NCI-H1105 treated with DMSO at 0.1 percent for 48 hours (cell line): ENCODE measurements at places on chromosomes 1 and 21.

- no peak for DNase-seq
Measured at GRCh38 chr1:54153535-54154439, 987 bp upstream of the CDCP2 start.

DNA sequence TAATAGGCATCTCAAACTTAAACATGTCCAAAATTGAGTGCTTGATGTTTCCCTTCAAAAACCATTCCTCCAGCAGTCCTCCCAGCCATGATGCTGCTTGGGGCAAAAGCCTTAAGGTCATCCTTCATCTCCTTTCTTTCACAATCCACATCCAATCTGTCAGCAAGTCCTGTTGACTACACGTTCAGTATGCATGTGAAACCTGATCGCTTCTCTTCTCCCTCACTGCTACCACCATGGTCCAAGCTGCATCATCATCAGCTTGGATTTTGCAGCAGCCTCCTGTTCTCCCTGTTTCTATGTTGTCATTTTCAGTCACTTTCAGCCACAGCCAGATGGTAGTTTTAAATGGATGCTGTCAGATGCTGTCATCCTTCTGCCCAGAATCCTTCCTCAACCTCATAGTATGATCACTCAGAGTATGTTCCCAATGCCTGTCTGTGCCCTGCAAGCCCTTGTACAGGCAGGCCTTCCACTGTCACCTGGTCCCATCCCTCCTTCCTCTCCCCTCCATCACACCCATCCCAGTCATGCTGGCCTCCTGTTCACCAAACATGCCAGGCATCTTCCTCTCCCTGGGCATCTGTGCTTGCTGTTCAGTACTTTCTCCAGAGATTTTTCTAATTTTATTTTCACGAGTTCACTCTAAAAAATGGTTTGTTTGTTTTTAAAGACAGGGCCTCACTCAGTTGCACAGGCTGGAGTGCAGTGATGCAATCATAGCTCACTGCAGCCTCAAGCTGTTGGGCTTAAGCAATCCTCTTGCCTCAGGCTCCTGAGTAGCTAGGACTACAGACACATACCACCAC, 66.0 kb downstream of the SYDE2 start:
- no peak for DNase-seq

DNA sequence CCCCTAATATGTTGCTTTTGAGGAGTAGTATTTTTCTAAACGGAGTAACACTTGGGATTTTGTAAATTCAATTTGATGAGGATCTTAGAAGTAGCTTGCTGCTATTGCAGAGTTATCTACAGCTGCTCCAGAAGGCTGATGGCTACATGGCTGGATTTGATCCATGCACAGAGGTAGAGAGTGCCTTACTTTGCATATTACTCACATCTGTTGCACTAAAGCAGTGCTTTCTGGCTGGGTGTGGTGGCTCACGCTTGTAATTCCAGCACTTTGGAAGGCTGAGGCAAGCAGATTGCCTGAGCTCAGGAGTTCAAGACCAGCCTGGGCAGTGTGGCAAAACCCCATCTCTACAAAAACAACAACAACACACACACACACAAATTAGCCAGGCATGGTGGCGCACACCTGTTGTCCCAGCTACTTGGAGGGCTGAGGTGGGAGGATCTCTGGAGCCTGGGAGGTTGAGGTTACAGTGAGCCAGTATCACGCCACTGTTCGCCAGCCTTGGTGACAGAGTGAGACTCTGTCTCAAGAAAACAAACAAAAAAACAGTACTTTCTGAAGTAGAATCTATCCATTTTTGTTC, 24.6 kb downstream of the RALGPS2 start:
- DNase-seq: no peak

DNA sequence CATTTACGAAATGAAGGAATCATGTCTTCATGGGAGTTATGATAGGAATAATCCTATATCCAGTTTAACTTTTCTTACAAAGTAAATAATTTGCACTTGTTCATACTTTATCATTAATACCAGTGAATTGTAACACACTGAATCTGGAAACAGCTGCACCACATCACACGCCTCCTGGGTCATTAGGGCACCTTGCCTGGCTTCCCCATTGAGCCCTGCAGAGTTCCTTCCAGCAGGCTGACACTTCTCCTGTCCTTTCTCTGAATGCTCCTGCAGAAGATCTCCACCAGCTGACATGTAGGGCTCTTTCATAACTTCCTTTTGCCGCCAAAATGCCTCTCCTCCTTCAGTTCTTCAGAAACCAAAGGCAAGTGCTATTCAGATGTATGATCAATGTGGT, 201.1 kb downstream of the DAB1 start:
- DNase-seq: no peak

DNA sequence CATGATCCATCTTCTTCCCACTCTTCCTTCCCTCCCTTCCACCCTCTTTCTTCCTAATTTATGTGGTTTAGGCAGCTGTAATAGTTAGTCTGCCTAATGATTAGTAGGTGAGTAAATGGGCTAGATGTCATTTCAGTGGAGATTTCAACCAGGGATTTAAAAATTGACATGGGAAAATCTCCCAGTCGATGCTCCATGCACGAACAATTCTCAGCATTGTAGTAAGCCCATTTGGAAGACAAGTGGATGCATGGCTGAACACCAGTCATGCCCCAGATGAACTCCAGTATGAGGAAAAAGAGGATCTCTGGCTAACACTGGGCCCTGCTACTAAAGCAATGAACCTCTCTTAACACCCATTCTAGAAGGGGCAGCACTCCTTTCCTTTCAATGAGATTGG, 25.3 kb downstream of the CHI3L2 start:
- DNase-seq: no peak

DNA sequence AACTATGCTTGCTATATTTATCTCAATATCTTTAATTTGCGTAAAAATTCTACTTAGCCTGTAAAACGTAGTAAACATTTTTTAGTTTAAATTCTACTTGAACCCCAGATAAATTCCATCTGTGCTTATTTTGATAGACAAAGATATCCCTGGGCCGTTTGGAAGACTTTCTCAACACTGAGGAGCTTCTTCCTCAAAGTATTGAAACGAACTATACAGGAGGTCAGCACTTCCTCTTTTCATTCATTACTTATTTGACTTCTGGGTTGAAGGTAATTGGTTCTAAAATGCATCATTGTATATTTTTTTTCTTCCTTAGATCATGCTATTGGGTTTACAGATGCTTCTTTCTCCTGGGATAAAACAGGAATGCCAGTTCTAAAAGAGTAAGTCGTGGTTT, 74.7 kb downstream of the HSPA13 start:
- no peak for DNase-seq

- no peak for DNase-seq
Measured at GRCh38 chr1:59569198-59569597, 245.6 kb upstream of the HOOK1 start.

- DNase-seq: no peak
Measured at GRCh38 chr1:198316546-198317100, 159.8 kb downstream of the NEK7 start.

DNA sequence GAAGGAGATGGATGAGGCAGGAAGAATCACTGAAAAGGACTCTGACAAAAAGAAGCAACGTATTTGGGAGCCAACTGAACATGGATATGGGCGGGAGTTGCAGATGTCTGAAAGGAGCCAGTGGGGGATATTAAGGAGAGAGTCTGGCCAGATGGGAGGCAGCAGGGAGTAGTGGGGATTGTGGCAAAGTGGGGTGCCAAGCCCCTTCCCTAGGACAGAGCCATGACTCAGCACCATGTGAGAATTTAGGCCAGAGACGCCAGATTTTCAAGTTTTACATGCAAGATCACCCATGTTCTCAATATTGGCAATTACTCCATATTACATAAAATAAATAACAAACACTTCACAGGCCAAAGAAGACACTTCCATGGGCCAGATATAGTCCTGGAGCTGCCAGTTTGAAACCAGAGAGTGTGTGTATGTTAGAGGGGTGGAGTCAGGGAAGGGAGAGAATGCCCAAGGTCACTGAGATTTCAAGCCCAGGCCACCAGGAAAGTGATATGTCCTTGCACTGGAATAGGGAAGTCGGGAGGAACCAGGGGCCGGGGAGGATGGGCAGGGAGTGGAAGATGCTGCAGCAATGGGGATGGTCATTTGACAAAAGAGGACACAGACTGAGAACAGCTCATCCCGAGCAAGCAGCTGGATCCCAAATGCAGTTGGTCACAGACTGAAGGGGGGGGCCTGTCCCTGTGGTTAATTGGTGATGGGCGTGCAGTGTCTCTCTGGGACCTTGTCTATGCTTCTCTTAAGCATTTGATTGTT, 23.5 kb downstream of the TMEM51 start:
- DNase-seq: no peak

DNA sequence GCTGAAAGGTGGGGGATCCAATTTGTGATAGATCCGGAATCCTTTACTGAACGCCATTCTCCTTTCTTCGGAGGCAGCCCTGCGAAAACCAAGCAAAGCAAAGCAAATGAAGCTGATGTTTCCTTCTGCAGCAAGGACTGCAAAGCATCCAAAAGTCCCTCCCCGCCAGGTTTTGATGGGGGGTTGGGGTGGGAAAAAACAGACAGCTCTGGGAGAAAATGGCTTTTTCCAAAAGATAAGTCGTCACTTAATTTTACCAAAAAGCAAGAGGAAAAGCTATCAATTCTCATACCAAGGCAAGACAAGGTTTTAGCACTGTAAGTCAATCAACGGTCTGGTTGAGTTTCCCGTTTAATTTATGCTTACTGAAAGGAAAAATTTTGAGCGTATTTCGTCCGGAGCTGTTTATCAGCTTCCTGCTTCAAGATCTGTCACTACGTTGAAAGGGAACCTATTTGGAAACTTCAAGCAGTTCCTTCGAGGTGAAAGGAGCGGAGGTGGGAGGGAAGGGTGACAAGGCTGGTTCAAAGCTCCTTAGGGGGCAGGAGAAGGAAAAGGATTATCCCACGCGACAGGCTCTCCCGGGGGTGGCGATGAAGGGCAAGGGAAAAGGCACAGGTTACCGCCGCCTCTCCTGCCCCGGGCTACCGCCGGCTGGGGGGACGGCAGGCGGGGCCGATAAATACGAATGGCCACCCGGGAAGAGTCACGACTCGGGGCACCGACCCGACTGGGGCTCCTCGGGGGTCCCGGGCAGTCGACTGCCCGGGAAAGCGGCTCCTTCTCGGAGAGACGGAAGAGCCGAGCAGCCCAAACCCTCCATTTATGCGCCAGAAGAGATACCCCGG, 750 bp downstream of the SYNJ1 start:
- DNase-seq: peak; percentile 35

GRCh38 chr1:156608981-156609380, 7.7 kb upstream of the GPATCH4 start:
- DNase-seq: peak; percentile 66
